ENCODE measurements at places on chromosomes 3 and 15.

DNA sequence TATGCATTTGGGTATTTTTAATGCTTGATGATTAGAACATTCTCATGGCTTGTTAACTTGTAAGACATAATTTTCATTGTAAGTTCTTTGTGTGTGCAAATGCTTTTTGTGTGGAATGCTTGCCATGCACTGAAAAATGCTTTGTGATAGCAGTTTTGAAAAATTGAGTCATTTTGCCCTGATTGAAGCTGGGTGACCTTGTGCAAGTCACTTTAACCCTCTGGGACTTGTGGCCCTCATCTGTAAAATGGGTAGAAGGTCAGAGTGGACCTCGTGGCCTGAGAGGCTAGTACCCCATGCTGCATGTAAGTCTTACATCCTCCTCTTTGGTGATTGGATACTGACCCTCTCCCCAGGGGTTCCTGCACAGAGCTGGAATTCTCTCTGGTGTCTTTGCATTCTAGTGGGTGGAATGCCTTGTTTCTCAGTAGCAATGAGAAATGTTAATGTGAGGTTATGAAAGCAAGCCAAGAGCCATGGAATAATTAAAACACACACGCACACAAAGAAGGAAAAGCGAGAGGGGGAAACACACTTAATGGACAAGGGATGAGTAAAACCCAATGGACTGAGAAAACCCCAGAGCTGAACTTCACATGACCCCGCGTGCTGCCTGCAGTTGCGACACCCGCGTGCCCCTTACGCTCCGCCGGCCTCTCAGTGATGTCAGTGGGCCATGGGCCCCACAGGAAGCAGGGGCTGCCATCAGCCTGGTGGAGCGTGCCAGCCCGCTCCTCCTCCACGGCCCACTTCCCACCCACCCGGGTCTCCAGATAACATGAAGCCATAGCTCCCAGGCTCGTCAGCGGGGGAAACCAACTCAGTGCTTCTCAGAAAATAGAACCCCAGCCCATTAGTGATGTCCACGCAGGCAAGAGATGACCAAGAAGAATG is 44.0 kb downstream of the SMAD3 start:
- DNase-seq: peak; percentile 100

GRCh38 chr3:40179016-40179415 is 130.5 kb upstream of the EIF1B start:
- no peak for DNase-seq

DNA sequence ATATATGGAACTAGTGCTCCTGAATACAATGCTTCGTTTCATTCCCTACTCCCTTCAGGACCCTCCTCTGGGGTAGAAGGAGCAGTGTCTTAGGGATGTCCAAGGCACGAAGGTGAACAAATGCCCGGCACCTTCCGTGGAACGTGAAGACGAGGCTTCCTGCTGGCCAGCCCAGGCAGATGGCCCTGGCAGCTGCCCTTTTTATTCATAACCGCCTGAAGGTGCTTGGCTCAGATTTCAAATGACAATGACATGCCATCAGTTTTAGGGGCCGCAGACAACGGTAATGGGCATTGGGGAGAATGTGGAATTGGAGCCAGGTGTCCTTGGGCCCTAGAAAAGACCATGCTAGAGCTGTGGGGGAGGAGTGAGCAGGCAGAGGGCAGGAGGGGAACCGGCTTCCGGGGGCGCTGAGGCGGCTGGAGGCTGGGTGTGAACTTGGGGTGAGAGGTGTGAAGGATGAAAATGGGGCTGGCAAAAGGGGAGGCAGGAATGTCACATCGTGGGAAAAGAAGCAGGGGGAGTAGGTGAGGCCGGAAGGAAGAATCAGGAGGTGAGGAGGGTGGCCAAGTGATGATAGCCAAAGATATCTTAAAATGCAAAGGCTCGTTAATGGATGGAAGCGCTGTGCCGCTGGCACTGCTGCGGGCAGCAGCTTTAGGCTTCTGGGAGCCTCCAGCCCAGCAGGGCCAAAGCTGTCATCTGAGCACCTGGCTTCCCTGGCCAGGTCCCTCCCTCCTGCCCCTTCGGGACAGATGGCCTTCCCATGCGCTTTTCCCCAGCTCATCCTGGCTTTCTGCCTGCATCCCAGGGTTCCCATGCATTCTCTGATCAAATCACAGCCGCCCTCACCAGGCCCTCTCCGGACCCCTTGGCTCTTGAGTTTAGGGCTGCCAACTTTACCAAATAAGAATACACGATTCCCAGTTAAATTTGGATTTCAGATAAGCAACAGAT is 93.7 kb downstream of the TMEM266 start:
- DNase-seq: no peak

GRCh38 chr3:170499562-170500156 is 81.0 kb downstream of the CLDN11 start:
- DNase-seq: no peak

GRCh38 chr3:133944181-133944580 is 48.5 kb upstream of the RAB6B start:
- DNase-seq: peak; percentile 52

DNA sequence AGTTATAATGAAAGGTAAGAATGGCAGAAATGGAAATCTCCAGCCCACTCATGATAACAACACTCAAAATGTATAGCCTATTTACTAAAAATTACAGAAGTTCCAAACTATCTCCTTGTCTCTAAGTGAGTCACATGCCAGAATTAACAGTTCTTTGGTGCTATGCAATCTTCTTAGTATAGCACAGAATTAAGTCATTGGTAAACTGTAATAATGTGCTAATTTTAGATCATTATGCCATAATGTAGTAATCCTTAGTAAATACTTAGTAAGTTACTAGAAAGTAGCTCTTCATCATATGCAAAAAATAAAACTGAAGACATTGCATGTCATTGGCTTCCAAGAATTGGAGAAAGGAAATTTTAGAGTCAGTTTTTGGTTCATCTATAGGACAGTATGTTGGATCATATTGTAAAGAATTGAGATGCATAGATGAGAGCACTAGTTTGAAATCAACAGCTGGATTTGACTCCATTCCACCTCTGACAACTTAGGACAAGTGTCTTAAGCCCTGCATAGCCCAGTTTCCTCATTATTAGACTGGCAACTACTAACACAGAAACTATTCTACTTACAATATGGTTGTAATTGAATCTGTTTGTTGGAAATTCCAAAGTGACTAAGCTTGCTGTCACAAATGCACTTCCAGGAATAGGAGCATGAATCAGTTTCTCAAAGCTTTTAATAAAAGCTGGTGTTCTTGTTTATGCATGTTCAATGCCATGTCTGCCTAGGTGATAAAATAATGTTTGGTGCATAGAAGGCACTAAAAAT is 40.1 kb upstream of the CD47 start:
- peak; percentile 87 for DNase-seq

All from epithelial cell of proximal tubule (primary cell).